ENCODE measurements at places on chromosomes 4 and X.

DNA sequence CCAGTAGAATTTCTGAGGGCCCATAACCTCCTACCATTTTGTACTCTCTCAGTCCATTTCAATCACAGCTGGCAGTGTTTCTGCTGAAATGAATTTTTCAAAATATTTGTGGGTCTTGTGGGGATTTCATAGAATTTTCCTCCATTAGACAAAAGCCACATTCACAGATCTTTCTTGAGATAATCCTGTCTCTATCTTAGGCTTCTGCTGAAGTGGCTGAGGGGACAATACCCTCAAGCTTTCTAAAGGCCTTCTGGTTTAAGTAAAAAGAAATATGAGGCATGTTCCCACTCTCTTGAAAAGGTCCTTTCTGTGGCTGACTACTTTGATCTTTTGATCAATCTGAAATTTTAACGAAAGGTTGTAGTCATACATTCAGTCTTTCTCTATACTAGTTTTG lies 1930.0 kb upstream of the AGA start:
- no peak for DNase-seq

- no peak for DNase-seq
Observed at GRCh38 chrX:155983326-155983725, 14.2 kb upstream of the IL9R start.

DNA sequence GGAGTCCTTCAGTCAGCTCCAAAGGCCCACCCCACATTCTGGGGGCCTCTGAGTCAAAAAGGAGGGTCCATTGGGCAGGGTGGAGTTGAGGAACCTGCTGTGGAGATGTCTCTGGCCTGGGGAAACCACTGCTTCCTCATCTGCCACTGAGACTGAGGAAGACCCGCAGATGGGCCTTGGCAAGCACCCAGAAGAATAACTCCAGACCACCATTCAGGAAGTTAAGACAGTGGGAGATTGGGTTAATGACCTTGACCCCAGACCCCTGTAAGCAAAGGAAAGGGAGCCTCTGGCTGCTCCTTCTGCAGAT lies 8.1 kb upstream of the HSD17B10 start:
- no peak for DNase-seq

GRCh38 chr4:6092131-6092530 lies 73.9 kb upstream of the C4orf50 start:
- no peak for DNase-seq

DNA sequence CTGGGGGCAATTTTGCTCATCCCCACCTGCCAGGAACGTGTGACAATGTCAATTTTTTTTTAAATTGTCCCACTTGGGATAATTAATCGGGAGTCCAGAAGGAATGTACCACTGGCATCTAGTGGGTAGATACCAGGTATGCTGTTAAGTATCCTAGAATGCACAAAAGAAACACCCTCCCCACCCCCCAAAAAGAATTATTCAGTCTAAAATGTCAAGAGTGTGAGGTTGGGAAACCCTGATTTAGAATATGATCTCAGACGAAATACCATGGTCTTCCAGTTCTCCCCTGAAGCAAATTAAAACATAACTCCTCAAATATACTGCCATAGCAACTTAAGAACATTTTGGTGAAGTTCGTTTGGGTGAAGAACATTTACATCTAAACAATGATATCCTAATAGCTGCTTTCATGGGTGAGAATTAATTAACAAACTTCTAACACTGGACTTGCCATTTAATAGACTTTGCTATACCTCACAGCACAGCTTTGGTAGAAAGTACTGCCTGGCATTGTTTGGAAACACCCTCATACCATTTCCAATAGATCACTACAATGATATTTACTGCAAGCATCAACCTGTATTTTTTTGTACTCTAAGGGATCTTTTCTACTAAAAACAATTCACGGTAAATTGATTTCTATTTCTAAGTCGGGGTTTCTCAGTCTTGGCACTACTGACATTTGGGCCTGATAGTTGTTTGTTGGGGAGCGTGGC lies 36.5 kb downstream of the SH3RF1 start:
- no peak for DNase-seq

DNA sequence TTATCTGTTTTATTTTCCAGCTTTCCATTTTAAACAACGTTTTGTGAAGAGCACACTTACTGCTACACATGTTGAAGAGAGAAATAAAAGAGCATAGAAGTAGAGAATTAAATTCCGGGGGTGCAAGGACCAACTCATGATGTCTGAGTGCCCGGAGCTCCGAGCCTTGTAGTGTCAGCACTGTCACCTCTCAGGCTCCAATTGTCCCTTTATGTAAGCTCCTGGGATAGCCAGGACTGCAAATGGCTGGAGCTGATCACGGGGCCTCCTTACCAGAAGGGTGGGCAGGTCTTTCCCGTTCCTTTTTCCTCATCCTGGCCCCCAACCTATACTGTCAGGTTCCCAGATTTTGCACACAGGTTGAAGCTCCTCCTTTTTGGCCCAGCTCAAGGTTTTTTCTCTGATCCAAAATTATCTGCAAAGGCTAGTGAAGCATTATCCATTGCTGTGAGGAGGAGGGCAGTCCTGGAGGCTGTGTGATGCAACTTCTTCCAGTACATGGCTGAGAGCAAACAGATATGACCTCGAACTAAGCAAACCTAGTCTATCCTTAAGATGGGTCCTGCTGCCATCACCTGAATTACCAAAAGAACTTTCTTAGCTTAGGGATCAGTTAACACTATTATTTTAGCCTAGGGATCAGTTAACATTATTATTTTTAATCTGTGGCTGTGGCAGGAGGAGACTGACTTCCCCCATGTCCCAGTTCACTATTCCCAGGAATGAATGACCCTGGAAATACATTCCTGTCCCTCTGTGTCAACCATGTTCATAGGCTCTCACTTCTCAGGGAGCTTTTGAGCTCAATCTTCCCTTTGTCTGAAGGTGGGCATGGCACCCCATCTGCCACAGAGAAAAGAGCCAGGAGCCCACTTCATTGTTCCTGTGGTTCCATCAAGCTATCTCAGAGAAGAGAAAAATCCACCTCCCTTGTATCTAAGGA lies at the start of gene FGG:
Gene FGG (minus strand): TSS at position 185 of the 943 bp plus-strand sequence. CDS start 47 bp downstream, at position 138.
- DNase-seq: no peak

DNA sequence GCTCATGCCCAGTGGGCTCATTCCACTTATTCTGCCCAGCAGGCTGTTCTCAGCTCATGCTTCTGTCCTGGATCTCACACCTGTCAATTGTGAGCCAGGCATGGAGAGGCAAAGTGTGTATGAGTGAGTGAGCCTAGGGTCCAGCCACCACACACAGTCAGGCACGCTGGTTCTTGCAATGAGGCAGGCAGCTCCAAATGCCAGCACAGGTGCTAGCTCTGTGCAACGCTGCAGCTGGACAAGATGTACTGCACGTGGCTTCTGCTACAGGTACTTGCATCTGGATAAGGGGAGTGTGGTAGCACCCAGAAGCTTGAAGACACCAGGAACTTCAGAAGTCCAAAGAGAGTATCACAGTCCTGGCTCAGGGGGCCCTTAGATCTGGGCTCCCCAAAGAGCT lies 1249.4 kb upstream of the IGFBP7 start:
- DNase-seq: no peak

GRCh38 chrX:122203399-122203798 lies 980.7 kb upstream of the GRIA3 start:
- DNase-seq: no peak

DNA sequence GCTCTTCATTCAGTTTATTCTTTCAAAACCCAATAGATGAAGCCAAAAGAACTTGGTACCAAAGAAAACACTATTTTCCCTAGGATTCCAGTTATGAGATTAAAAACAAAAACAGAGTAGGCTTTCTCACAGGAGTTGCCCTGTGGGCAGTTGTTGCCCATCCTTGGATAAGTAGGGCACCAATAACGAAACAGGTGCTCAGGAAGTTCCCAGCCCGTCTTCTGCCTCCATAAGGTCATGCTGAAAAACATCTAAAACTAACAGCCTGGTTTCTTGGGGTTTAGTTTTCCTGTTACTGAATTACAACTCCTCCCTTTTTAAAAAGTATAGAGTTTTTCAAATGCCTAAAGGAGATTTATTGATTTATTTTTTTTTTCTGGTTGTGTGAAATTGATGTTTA lies 14.7 kb downstream of the TSPAN5 start:
- no peak for DNase-seq

- no peak for DNase-seq
Observed at GRCh38 chr4:140819610-140820009, 63.4 kb upstream of the TBC1D9 start.

GRCh38 chr4:86934771-86935565 lies at the start of gene AFF1:
AFF1 (plus strand) TSS chr4:86935011; CDS start chr4:86948534, 13,523 bp downstream.
- peak; percentile 49 for DNase-seq

DNA sequence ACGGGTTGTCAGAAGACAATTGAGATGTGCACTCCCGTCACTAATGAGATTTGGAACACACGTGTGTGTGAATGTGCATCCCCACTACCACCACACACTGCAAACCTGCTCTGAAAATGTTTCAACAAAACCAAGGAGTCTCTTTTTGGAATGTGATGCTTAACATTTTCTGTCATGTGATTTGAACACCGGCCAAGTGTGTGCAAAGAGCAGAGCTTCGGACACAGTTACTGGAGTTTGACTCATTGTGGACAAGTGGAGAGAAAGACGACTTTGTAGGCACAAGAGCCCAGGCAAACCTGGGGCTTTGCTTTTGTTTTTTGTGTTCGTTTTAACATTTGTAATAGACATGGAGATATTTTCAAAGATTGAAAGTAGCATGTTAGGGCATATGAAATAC lies 49.2 kb downstream of the CCKAR start:
- no peak for DNase-seq

DNA sequence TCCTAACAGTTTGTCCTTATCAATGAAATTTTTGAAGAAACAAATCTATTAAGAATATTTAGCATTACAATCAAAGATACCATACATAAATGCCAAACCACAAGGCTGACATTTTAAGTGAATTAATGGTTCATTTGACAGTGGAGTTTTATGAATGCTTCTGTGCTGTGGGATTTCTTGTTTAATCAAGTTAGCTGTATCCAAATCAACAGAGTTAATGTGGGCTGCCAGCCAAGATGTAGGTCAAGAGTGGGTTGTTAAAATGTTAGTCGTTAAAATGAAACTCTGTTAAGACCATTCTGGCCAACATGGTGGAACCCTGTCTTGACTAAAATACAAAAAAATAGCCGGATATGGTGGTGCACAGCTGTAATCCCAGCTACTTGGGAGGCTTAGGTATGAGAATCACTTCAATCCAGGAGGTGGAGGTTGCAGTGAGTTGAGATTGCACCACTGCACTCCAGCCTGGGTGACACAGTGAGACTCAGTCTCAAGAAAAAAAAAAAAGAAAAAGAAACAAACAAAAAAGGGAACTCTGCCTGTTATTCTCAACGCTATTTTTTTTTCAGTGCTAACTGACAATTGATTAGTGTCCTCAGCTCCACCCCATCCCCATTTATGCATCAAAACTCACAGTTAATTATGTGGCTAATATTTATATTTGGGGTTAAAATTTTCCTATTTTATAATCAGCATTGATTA lies 20.2 kb downstream of the GPAT3 start:
- DNase-seq: no peak

GRCh38 chr4:137688651-137689050 lies 156.4 kb upstream of the PCDH18 start:
- DNase-seq: no peak

DNA sequence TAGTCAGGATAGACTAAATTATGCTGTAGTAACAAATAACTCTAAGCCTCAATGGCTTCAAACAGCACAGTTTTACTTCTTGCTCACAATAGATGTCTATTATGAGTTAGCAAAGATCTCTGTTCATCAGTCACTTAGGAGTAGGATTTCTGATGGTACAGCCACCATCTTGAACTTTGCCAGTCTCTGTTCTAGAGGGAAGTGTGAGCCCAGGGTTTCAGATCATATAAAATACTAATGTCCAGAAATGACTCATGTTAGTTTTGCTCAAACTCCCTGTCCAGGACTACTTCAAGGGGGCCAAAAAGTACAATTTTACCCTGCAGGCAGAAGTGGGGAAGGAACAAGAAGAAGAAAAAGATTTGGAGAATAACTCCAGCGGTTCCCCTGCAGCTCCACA lies 77.1 kb upstream of the LSM6 start:
- no peak for DNase-seq

DNA sequence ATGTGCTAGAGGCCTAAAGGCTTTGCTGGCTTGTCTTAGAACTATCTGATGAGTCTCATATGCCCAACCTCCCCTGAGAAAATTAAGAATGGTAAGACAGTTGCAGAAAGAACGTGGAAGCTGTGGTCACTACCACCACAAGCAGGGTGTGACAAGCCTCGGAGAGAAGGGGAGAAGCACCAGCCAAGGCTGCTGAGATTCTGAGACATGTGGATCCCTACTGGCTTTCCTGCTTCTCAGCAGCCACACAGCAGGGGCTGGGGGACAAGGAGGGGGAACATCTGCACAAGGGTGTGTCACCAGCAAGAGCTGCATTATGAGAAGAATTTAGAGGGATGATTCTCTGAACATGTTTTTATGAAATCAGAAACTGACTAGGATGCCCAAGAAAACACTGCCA lies 19.4 kb downstream of the TAPT1 start:
- DNase-seq: peak; percentile 6

DNA sequence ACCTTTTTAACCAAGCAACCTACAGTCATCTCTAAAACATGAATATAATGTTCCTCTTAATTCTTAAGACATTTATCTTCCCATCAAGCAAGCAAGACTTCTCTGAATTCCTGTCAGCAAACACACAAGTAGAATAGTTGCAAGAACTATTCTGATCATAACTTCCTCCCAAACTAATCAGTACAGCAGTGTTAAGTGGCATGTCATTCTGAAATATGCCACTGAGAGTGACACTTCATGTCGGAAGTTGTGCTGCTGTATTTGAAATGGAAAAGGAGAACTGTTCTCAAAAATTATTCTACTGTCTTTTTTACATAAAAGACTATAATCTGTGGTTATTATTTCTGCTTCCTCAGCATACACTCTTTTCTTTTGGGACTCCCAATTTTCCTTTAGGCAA lies 546.6 kb downstream of the PCDH18 start:
- no peak for DNase-seq

GRCh38 chr4:124199755-124200154 lies 512.8 kb downstream of the ANKRD50 start:
- DNase-seq: no peak

DNA sequence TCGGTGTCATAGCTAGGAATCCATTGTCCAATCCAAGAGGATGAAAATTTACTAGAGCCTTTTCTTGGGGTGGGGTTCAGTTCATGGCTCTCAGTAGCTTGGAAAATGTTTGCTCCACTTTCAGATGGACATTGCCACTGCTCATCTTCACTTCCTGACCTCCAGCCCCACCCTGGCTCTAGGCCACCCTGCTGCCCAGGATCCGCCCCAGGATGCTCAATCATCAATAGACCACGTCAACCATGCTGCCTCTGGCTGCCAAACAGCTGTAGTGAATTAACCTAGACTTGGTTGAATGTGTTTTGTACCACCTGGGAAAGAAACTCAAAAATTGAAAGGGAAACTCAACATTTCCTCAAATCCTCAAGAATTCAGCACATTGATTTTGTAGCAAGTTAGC lies 37.2 kb upstream of the HSD17B10 start:
- no peak for DNase-seq

DNA sequence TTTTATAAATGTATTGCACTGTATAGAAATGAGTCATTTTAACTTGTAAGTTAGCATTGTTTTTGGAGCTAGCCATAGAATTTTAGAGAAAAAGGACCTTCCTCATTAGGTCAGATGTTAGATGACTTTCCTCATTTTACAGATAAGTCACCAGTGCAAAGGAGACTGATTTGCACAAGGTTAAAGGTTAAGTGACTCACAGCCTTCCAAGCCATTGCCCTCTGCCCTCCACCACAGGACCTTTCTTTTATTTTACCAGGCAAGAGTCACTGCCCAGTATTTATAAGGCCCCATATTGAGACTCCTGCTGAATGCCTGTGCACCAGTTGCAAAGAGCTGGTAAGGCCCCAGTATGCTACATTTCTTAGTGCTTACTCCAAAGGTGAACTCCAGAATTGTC lies 4.2 kb upstream of the ABCG2 start:
- no peak for DNase-seq

GRCh38 chrX:20270562-20270890 lies 3.8 kb upstream of the RPS6KA3 start:
- DNase-seq: no peak
